A549 treated with Mapracorat at 1 μM for 4 hours (cell line): ENCODE measurements at places on chromosomes 5 and 9. TPM values are rescaled to one million over a fixed set of nuclear protein-coding genes. Genes with fewer than 3 reads are reported as not detected.

AGGF1 gene
- total RNA-seq = 11.7 to 15.0 TPM (median 12.5 TPM) in 5 replicates

MFAP3 gene
- total RNA-seq = 17.5 to 26.2 TPM (median 25.6 TPM) in 5 replicates

MLANA gene
- total RNA-seq = not detected in 5 replicates

FAM120A gene
- 66.1 to 77.7 TPM (median 73.5 TPM) in 5 replicates for total RNA-seq

DCANP1 gene
- not detected in 5 replicates for total RNA-seq

MEIKIN gene
- total RNA-seq = not detected in 5 replicates

PPP3R2 gene
- not detected in 5 replicates for total RNA-seq

FBP1 gene
- total RNA-seq = 0.13 TPM in 1 of 5 replicates, not detected in the others

IL17B gene
- total RNA-seq = not detected in 5 replicates

TICAM2 gene
- total RNA-seq = 0.93 to 1.6 TPM (median 1.1 TPM) in 5 replicates

PSMD5 gene
- 27.4 to 30.4 TPM (median 29.8 TPM) in 5 replicates for total RNA-seq

CNTRL gene
- 5.0 to 6.7 TPM (median 6.3 TPM) in 5 replicates for total RNA-seq

PELO gene
- total RNA-seq = 15.9 to 19.4 TPM (median 17.5 TPM) in 5 replicates

TYRP1 gene
- total RNA-seq = not detected in 5 replicates

PCDH1 gene
- 2.2 to 3.8 TPM (median 3.0 TPM) in 5 replicates for total RNA-seq

ASS1 gene
- 18.0 to 21.5 TPM (median 20.0 TPM) in 5 replicates for total RNA-seq

ADAMTSL1 gene
- 0.07 to 0.13 TPM (median 0.09 TPM) in 3 of 5 replicates, not detected in the others for total RNA-seq

OGN gene
- not detected in 5 replicates for total RNA-seq

MYO10 gene
- 36.8 to 42.5 TPM (median 37.3 TPM) in 5 replicates for total RNA-seq

PLAC8L1 gene
- not detected in 5 replicates for total RNA-seq

TRPM6 gene
- total RNA-seq = 1.7 to 2.0 TPM (median 1.9 TPM) in 5 replicates

TXNDC8 gene
- total RNA-seq = not detected in 5 replicates

ARAP3 gene
- 2.7 to 4.8 TPM (median 4.3 TPM) in 5 replicates for total RNA-seq

THG1L gene
- total RNA-seq = 23.5 to 29.0 TPM (median 24.3 TPM) in 5 replicates

SHISAL2B gene
- not detected in 5 replicates for total RNA-seq

MGAT1 gene
- total RNA-seq = 68.0 to 90.7 TPM (median 86.9 TPM) in 5 replicates

PRR7 gene
- 14.7 to 37.7 TPM (median 32.5 TPM) in 5 replicates for total RNA-seq

EGFLAM gene
- total RNA-seq = 0.12 to 0.26 TPM (median 0.22 TPM) in 4 of 5 replicates, not detected in the other

GLRA1 gene
- not detected in 5 replicates for total RNA-seq

MED27 gene
- 31.1 to 33.5 TPM (median 32.4 TPM) in 5 replicates for total RNA-seq

GABRA1 gene
- total RNA-seq = not detected in 5 replicates

PGM5 gene
- total RNA-seq = not detected in 5 replicates

BTNL8 gene
- total RNA-seq = not detected in 5 replicates

PCDHGB7 gene
- 0.05 to 0.10 TPM (median 0.07 TPM) in 3 of 5 replicates, not detected in the others for total RNA-seq

SLC23A1 gene
- 1.1 to 1.8 TPM (median 1.3 TPM) in 5 replicates for total RNA-seq

ZBED3 gene
- 3.4 to 4.8 TPM (median 3.9 TPM) in 5 replicates for total RNA-seq

TAF1L gene
- not detected in 5 replicates for total RNA-seq

CDKN2B-AS1 gene
- total RNA-seq = not detected in 5 replicates

FAM169A gene
- 3.7 to 6.9 TPM (median 6.0 TPM) in 5 replicates for total RNA-seq

HSD17B4 gene
- 49.7 to 73.3 TPM (median 58.8 TPM) in 5 replicates for total RNA-seq

GNG10 gene
- 54.4 to 71.1 TPM (median 62.7 TPM) in 5 replicates for total RNA-seq

NDUFB6 gene
- 106 to 115 TPM (median 112 TPM) in 5 replicates for total RNA-seq

AFAP1L1 gene
- 9.9 to 14.9 TPM (median 13.1 TPM) in 5 replicates for total RNA-seq

TLE4 gene
- 10.3 to 13.9 TPM (median 11.6 TPM) in 5 replicates for total RNA-seq

SLC1A1 gene
- total RNA-seq = 0.82 to 1.7 TPM (median 1.1 TPM) in 5 replicates

HAVCR2 gene
- total RNA-seq = 0.28 to 0.34 TPM (median 0.30 TPM) in 5 replicates

LHX3 gene
- 0.05 to 0.20 TPM (median 0.12 TPM) in 5 replicates for total RNA-seq

MAMDC2 gene
- 0.20 to 0.35 TPM (median 0.31 TPM) in 5 replicates for total RNA-seq
